ENCODE measurements at places on chromosomes 5 and 9.

- DNase-seq, result no peak
Measured at GRCh38 chr9:85136987-85137386, 467.5 kb downstream of the NTRK2 start.

GRCh38 chr9:37921546-37922300, 17.8 kb upstream of the SLC25A51 start:
- no peak for DNase-seq

DNA sequence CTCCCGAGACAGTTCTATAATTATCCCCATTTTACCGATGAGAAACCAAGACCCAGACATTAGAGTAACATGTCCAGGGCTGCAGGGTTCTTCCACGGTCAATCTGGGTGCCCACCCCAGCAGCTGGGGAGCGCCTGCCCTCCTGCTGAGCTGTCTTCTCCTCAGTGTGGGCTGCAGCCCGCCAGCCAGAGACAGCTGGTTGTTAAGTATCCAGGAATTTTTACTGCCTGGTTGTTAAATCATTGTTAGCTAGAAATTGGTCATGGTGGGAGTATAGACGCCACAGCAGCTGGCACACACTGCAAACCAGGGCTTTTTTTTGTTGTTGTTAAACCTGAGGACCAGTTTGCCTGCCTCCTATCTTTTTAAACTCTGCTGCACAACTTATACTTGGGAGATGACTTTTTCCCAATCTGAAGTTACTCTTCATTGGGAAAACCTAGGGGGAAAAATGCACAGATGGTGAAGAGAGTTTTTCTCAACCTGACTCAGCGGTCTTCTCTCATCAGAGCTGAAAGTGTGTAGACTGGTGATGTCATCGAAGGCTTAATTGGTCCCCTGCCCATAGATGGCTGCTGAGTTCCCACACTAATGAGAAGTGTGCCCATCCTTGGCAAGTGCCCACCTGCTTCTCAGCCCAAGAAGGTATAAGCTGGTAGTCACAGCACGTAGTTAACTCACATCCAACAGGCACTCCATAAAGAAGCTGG, 208.6 kb downstream of the DRD1 start:
- no peak for DNase-seq

- DNase-seq, result no peak
Measured at GRCh38 chr5:54861212-54861894, 124.0 kb downstream of the ESM1 start.

DNA sequence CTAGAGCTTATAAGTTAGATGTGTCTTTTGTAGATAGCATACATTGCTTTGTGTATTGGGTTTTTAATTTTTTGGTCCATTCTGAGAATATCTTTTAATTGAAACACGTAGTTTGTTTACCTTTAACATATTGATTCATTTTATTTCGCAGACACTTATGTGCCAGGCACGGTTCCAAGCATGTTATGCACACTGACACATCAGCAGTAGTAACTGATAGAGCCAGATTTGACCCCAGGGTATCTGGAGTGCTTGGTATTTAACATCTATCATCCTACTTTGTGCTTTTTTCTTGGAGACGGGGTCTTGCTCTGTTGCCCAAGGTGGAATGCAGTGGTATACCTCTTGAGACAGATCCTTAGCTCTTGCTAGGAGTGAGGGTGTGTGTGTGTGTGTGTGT, 71.9 kb downstream of the USP20 start:
- no peak for DNase-seq

DNA sequence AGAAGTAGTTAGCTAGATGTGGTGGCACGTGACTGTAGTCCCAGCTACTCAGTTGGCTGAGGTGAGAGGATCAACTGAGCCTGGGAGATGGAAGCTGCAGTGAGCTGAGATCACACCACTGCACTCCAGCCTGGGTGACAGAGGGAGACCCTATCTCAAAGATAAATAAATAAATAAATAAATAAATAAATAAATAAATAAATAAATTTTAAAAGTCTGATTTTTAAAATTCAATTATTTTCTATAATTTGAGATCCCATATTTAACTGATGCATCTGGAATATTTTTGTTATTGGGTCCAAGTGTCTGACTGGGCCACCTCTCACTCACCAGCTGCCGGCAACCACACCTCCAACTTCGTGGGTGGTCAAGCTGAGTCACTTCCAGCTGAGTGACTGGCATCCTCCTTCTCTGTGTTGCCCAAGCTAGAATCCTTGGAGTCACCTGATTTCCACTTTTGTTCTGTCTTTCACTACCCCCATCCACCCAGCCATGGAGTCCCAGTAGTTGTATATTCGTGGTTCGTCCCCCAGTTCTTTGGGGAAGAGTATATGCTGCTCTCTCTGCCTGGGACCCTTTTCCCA, 70.9 kb downstream of the EGFLAM start:
- DNase-seq, result no peak

GRCh38 chr5:97454015-97454414, 271.0 kb upstream of the RIOK2 start:
- no peak for DNase-seq

DNA sequence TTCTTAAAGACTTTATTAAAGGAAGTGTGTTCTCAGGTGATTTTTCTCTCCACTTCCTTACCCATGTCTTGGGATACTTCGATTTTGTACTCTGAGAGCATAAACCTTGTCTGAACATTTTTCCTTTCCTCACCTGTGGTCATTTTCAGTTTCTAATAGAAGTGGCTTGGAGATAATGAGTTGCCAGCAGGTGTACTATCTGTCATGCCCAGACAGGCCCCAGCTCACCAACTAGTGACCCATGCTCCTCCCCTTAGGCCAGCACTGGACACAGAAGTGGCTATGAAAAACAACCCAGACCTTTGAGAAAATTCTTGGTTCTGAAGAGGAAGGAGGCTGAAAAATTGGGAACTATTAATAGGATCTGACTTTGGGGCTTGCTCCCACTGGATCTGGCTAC, 49.2 kb upstream of the SMIM32 start:
- no peak for DNase-seq

- DNase-seq, result no peak
Measured at GRCh38 chr5:165859251-165859650, 2353.8 kb downstream of the MAT2B start.

- DNase-seq, result no peak
Measured at GRCh38 chr9:5632540-5632939, 3.6 kb downstream of the RIC1 start.

- no peak for DNase-seq
Measured at GRCh38 chr9:88927510-88927909, 63.8 kb upstream of the S1PR3 start.

GRCh38 chr5:158175934-158176481, 317.1 kb upstream of the CLINT1 start:
- DNase-seq, result no peak

DNA sequence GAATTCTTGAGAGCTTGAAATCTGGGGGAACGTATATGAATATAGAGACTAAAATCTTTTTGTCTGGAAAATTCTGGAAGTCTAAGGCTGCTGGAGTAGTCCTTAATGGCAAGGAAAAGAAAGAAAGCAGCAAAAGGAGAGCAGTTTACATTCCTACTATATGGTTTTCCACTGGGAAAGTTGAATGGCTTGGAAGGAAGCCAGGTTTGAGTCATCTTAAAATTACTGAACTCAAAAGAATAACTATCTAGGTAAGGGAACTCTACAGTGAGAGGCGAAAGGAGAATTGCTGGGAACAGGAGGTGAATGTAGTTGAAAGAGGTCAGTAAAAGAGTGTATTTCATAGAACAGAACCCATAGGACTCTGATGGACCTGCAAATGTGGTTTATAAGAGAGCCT, 258.1 kb upstream of the EDIL3 start:
- DNase-seq, result no peak

DNA sequence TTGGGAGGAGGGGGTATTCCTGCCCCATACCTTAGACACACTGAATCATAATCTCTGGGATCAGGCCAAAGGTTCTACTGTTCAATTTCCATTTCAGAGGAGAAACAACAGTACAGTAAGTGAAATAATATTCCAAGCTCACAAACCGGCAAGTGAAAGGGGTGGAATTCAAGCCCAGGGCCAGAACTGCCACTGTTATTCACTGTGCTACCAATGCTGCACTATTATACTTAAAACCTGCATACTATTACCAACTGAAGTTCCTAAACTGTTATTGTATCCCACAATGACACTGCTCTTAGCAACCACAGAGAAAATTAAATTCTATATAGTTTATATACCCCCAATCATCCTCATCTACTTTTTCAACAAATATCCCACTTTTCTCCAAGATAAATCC, 24.6 kb downstream of the SSBP2 start:
- DNase-seq, result no peak

GRCh38 chr5:92850886-92851285, 730.1 kb downstream of the NR2F1-AS1 start:
- DNase-seq, result no peak

DNA sequence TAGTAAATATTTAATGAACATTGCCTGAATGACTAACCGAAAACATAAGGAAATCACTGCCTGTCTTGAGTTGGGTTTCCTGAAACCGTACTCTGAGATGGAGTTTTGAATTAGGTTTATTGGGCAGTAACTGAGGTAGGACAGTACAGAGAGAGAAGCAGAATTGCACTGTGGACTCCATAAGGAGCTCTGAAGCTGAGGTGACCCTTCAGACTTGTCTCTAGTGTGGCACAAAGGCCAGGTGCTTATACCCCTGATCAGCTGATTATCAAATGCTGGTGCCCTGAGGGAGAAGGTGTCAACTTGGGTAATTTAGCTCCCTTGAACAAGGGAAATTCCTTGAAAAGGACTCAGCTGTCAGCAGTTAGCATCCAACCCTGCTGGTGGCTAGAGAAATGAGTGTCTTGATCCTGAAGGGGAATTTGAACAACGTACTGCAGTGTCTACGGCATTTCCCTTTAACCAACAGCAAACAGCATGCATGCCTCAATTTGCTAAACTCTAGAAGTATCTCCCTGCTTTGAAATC, 135.0 kb upstream of the SMARCA2 start:
- peak; percentile 22 for DNase-seq

DNA sequence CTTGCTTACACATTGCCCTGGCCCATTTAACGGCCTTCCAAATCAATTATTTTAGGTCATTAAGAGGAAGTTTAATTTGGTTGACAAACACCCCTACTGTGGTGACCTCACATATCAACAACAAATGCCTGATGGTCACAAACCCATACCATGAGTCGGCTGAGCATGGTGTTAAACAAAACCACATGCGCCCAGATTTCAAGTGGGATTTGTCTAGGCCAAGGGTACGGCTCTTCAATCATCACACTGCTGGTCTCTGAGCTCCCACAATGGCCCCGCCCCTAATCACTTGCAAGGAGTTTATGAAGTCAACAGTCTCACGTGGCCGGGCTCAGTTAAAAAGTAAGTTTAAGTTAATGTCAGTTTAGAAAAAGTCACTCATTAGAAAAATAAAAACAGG, 243.8 kb downstream of the CRB2 start:
- no peak for DNase-seq

DNA sequence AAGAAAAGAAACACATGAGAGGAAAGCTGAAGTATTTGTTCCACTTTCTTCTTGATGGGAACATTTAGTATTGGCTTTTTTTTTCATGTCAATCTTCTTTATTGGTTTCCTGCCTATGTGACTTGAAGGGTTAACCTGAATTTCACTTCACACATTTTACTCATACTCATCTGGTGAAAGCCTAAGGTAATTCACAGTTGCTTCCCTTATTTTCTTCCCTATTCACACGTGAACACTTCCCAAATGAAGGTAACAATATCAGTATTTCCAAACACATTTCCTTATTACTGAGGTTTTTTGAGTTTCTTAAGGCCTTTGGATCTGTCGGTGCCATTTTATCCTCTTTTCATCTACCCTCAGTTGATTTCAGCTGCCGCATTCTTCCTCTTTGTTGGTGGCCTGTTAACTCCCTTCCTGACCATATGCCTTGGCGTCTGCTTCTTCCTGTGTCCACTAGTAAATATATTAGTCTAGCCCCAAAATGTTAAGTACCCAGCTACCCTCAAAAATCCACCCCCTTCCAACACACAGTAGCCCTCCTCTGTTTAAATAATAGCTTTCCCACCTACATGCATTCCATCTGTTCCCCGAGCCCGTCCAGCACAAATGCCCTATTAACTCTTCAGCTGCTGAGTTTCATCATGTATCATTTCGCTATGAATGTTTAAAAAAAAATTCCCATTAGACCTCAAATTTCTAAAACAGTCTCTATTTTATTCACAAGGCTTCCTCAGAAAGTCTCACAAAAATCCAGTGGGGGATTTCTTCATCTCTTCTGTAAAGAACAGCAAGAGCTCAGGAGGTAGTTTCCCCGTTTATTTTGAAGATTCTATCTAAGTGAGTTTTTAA, 97.3 kb downstream of the USP20 start:
- DNase-seq, result peak; percentile 33

DNA sequence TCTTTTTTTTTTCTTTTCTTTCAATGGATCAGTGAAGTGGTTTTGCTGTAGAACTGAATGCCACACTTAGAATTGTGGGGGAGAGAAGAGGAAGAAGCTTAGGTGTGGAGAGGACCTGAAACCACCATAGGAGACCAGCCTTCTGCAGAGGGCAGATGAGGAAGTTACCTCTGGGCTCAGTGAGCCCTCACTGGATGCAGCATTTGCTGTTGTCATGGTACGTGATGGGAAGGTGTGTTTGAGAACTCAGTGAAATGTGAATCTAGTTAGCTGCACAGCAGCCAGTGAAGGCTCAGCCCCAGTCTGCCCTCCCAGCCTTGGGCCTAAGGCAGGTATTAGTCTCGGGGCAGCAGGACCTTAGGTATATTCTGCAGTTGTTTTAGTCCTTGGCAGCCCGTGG, 17.5 kb downstream of the CYFIP2 start:
- no peak for DNase-seq

DNA sequence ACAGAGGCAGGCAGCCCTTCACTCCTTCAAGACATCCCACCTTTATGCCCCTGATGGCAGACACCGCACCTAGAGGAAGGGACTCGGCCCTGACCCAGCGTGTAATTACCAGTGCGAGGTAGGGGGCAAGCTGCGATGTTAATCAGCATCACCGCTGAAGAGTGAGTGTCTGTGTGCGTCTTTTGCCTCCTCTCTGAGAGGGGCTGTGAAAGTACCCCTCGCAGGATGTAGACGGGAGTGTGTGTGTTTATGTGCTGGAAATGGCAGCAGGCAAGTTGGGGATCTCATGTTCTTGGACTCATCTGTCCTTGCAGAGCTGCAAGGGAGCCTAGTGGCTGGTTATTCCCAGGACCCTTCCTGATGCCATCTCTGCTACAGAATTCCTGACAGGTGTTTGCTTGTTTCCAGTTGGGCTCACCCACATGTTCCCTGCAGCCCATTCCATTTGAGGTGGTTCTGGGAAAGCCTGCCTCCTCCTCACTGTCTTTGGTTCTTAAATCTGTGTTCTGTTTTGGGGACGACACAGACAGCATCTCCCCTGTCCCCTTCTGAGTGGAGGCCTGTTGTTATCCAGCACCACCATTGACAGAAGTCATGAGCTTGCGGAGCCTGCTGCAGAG, 70.5 kb downstream of the ZNF618 start:
- no peak for DNase-seq

DNA sequence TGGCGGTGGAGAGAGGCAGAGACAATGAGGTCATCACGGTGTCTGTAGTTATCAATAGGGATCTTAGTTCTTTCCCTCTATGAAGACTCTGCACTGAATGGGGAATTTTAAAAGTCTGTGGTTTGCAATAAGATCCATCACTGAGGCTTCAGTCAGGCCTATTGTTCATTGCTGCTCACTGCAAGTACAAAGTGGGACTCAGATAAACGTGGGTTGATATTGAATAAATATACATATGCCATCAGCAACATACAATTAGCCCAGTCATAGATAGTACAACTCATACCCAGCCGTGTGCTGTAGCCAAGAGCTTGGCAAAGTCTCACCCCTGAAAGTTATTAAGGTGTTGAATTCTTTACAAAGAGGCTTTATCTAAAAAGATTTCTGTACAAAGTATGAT, 88.4 kb downstream of the ENC1 start:
- no peak for DNase-seq

GRCh38 chr5:146626936-146627335, 110.9 kb upstream of the GPR151 start:
- no peak for DNase-seq

All from stimulated activated CD4-positive, alpha-beta T cell treated with anti-CD3 and anti-CD28 coated beads, Interleukin-15, amount 100 ng/mL, for 24 hours (primary cell).